ENCODE measurements at places on chromosomes 1 and 21.

DNA sequence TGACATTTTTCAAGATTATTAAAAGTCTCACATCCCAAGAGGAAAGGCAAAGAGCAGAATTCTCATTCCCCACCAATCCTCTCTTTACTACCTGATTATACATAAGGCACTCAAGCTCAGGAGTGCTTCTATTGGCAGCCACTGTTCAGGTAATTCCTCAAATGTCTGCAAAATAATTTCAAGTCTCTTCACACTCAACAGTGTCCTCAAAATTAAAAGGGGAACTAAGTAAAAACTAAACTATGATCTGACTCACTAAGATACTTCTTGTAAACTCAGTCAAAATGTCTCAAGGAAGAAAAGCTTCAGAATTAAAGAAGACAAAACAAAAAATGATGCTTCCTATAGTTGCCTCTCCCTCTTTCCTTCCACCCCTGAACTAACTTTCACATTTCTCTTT, 135.6 kb downstream of the GPATCH2 start:
- no peak for DNase-seq

- no peak for DNase-seq
Observed at GRCh38 chr1:234310460-234310817, 62.8 kb upstream of the COA6 start.

DNA sequence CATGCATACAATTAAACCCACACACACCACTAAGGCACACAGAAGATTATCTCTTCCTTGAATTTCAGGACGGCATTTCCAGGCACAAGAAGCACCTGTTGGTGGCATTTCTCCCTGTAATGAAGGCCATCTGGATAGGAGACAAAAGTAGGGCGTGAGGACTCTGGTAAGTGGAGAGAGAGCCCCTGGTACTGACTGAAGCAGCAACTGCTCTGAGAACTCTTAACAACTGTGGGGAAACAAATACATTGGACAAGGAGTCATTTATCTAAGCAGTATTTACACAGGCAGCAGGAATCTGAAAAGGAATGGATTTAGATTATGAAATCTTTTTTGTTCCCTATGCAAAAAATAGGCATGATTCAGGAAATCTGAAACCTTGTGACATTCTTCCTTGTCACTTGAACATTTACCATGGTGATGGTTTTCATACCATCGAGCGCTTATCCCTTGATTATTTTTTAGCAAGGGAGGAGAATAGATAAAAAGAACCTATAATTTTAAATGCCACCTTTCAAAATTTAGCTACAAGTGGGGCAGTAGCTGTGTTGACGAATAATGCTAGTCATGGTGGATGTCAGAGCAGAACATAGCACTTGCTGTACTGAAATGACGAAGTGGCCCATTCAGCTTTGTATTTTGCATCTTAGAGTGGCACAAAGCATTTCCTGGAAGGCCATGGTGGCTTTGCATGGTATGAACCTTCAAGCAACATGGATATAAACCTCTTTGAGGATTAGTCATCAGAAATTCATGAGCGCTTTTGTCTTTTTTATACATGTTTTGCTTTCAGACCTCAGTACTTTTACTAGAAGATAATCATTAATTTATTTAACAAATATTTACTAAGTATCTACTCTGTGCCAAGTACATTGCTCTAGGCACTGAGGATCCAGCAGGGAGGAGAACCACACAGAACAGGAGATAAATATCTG, 362.0 kb downstream of the ADGRL2 start:
- no peak for DNase-seq

DNA sequence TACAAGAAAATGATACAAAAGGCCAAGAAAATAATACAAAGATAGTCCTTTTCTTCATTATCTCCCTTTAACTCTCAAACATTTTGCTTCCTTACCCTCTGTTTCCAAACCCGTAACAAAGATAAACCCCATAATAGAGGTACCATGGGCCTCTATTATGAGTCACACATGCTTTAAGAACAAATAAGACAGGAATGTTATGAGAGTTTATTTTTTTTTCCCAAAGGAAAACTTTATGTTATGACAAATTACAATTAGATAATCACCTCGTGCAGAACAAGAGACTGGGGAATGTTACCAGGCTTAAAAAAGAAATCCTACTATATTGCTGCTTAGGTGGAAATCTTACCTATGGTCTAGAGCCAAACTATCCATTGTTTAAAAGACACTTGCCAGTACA, 272.0 kb downstream of the BRINP3 start:
- peak; percentile 67 for DNase-seq
